Fibroblast of mammary gland (primary cell): ENCODE measurements at places on chromosomes 7 and 10.

GRCh38 chr7:83936056-83936708 lies 258.4 kb downstream of the SEMA3A start:
- DNase-seq = peak; percentile 79

DNA sequence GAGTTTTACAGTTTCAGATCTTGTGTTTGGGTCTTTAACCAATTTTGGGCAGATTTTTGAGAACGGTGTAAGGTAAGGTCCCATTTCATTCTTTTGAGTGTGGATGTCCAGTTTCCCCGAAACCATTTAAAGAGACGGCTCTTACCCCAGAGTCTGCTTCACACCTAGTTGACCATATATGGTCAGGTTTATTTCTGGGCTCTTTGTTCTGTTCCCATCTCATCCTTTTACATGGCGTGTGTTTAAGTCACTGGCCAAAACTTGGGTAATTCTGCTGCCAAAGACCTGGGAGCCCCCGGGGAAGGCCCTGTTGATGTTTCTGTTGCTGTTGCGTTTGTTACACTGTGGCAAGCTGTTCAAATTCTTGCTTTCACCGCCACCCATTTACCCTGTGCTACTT lies 120.1 kb downstream of the PTPRN2 start:
- no peak for DNase-seq

DNA sequence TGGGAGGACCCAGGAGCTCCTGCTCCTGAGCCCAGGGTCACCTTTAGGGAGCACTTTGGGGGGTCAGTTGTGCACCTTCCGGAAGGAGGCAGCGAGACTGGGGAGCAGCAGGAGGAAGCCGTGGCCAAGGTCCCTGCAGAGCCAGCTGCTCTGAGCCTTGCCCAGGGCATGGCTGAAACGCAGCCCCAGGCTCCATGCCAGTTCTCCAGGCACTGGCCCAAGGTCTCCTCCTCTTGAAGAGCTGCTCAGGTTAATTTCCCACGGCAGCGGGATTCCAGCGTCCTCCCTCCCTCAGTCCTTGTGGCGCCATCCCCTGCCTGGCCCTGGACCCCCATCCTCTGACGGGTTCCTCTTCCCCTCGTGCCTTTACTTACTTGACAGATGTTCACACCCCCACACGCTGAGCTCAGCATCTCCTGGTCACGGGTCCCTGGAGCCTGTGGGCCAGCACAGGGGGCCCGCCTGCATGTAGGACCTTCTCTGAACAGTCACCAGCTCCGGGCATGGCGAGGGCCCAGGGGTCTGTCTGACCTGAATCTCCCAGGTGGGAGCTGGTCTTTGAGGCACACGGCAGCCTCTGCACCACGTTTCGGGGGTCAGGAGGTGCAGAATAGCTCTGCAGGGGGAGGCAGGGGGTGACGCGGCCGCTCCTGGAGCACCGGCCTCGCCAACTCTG lies 16.7 kb upstream of the CFAP46 start:
- no peak for DNase-seq

DNA sequence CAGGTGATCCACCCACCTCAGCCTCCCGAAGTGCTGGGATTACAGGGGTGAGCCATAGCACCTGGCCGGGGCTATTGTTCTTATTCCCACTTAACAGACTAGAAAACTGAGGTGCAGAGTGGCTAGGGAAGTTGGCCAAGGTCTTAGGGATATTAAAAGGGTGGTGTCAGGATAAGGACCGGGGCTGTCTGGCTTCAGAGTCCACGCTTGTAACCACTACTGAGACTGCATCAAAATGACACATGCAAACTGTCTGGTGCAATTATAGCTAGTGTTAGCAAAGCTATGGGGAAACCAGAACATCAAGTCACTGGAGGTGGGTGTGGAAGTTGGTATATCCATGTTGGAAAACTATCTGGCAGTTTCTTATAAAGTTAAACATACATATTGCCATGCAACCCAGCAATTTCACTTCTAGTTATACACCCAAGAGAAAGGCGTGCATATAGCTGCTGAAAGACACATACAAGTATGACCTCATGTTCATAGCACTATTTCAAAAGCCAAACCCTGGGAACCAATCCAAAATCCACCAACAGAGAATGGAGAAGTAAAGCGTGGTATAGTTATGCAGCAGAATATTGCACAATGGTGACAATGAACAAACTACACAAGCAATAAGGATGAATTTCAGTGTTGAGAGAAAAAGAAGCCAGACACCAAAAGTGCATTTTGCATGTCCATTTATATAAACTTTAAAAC lies 33.9 kb upstream of the EEPD1 start:
- peak; percentile 98 for DNase-seq

GRCh38 chr7:41206267-41206666 lies 496.6 kb downstream of the INHBA start:
- DNase-seq = no peak

DNA sequence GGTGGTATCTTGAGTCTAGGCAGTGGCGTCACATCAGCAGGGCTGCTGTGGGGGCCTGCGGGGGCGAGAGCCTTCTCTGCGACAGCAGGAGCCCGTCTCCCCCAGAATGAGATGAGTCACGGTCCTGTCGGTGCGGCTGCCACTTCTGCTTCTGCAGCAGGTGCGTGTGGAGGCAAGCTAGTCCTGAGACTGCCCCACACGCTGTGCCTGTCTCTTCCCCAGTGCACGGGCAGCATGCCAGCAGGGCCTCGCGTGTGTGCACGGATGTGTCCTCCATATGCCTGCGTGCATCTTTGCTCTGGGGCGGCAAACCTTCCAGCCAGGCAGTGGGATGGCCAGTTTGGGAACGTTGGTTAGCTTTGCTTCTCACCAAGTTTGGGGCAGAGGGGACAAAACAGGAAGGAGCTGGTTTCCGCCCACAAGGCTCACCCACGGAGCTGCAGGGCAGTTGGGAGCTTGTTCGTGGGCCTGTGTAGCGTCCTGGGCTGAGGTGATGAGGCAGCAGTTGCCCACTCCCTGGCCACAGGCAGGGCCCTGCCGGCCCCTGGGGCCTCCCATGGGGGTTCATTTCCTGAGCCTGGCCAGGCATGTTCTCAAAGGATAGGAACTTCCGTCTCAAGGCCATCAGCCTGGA lies 60.8 kb upstream of the PPIF start:
- DNase-seq = no peak

- no peak for DNase-seq
Observed at GRCh38 chr7:22819476-22819875, 3.2 kb downstream of the TOMM7 start.

GRCh38 chr7:150325110-150325611 lies 1.8 kb upstream of the ACTR3C start:
- peak; percentile 26 for DNase-seq

GRCh38 chr10:101781984-101782810 lies 1.0 kb downstream of the NPM3 start:
- DNase-seq = no peak

DNA sequence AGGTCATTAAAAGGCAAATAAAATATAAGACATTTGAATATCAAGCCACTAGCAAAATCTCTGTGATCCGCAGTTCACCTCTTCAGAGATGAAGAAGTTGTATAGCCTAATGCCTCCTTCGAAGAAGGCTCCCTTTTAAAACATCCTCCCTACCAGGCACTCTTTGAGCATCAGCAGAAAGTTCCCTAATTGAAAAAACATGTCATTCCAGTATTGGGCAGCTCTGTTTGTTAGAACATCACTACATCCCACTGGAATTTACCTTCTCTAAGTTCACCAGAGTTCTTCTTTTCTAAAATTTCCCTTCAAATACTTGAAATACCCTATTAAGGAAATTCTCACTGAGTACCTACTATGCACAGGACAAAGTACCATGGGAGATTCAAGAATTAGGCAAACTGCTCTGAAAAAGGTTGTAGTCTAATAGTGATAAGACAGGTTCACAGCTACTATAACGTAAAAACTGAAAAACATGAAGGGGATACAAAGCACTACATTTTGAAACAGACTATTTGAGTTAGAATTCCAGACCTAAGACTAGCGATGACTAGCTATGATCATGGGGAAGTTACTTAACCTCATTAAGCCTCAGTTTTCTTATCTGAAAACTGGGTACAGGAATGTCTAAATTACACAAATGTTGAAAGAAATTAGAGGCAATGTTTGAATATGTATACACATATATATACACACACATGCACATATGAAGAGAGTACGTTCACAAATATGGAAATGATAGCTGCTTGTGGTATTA lies 128.7 kb downstream of the ELAPOR2 start:
- peak; percentile 11 for DNase-seq

- no peak for DNase-seq
Observed at GRCh38 chr10:3955955-3956617, 171.1 kb upstream of the KLF6 start.

- no peak for DNase-seq
Observed at GRCh38 chr10:110167149-110167548, 40.3 kb upstream of the MXI1 start.

DNA sequence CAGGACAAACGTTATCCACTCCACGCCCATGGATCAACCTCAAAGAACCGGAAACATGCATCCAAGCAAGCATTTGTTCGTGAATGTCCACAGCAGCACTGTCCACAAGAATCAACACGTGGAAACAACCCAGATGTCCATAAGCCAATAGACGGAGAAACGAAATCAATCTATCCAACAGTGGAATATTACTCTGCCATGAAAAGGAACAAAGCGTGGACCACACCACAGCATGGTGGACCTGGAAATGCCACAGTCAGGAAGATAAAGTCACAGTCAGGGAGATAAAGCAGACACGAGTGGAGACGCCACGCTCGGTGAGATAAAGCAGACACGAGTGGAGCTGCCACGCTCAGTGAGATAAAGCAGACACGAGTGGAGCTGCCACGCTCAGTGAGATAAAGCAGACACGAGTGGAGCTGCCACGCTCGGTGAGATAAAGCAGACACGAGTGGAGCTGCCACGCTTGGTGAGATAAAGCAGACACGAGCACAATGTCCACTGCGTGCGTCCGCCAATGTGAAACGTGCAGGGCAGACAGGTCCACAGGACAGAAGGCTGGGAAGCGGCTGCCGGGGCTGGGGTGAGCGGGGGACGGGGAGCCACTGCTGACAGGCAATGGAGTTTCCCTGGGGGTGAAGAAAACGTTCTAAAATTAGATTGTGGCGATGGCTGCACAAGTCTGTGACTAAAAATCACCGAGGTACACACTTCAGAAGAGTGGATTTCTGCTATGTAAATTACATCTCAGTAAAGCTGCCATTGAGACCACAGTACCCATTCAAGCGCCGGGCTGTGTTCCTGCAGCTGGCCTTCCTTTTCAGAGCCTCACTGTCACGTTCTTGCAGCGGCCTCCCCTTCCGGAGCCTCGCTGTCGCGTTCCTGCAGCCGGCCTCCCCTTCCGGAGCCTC lies 10.6 kb downstream of the GPER1 start:
- DNase-seq = no peak

DNA sequence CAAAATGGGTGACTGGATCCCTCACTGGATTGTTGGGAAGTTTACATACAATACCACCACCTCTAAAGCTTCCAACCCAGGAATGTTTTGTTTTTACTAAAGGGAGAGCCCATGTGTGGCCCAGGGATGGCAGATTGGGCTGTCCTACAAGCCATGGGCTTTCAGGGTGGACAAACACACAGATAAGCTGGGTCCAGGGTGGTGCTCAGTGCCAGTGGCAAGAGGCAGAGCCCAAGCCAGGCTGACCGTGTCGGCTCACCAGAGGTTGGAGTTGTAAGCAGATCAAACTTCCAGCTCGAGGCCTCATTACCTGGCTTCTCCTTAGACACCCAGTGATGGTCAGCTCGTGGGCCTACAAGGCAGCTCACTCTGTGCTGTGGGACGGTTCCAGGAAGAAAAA lies 52.3 kb downstream of the CDH23 start:
- DNase-seq = no peak

GRCh38 chr7:133672866-133673265 lies 420.0 kb downstream of the EXOC4 start:
- DNase-seq = no peak

- DNase-seq = no peak
Observed at GRCh38 chr7:149422914-149423301, 38.0 kb downstream of the ZNF777 start.

DNA sequence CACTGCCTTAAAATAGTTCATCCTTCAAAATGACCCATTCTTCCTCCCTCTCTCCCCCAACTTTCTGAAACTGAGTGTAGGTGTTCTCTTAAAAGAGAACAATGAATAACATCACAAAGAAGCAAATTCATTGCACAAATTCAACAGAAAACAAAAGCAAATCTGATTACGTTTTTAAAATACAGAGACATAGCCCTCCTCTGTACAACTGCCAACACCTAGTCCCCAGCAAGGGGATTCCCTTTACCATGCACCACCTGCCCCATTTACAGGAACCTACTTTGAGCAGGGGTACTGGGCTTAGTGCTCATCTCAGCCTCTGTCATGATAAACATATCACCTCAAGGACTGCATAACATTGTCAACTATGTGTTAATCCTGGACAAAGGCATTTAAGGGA lies 302.8 kb upstream of the AOAH start:
- DNase-seq = no peak

GRCh38 chr7:134071355-134072331 lies 55.5 kb upstream of the LRGUK start:
- no peak for DNase-seq

GRCh38 chr7:70544016-70544415 lies 587.9 kb upstream of the GALNT17 start:
- no peak for DNase-seq

- peak; percentile 64 for DNase-seq
Observed at GRCh38 chr7:134632937-134633540, 13.6 kb upstream of the BPGM start.

DNA sequence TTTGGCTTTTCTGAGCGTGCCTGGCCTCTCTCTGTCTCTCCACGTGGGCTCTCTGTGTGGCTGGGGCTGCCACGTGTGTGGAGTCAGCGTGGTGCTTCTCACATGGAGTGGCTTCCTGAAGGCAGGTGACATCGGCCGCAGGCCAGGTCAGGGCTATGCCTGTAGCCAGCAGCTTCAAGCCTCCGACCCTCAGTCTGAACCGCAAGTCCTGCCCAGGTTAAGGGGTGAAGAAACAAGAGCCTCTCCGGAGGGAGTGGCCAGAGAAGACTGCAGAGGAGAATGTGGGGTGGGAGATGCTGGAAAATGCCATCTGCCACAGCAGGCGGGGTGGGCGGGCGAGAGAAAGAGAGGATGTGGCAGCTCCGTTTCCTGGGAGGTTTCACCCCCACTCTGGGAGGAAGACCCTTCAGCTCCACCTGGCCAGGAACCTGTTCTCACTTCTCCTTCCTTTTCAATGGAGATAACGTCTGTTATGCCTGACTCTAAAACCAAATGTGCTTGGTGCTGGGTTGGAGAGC lies 14.3 kb upstream of the VIPR2 start:
- no peak for DNase-seq

GRCh38 chr10:116232613-116233012 lies 40.4 kb downstream of the GFRA1 start:
- DNase-seq = no peak

DNA sequence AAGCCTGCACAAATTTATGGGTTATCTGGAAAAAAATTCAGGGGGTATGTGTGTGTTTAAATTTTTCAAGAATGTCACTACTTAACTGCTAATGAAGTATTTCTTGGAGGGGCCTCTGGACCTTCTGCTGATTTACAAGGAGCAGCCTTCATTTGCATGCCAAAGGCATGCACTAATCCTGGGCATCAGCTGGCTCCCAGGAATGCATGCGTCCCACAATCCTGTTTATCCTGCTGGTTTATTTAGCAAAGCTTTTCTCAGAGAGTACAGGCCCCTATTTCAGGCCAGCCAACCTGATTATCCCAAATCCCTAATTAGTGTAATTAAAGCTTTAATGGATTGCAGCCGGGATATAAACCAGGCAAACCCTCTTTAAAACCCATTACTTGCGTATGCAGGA lies 170.4 kb downstream of the TAX1BP1 start:
- DNase-seq = no peak
